NCI-H2107 (cell line): ENCODE measurements at places on chromosomes 16 and 17.
A peak's percentile ranks its signal among the peaks of the same experiment; 100 is the strongest.

DNA sequence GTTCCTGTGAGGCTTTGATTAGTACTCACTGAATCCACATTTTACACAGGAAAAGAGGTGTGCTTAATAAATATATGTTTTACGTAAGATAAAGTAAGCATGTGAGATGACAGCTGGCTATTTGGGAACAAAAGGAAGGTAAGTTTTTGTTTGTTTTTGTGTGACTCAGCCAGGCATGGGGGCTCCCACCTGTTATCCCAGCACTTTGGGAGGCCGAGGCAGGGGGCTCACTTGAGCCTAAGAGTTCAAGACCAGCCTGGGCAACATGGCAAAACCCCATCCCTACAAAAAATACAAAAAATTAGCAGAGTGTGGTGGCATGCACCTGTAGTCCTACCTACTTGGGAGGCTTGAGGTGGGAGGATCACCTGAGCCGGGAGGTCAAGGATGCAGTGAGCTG is 17.9 kb downstream of the GPR142 start:
- DNase-seq: no peak

DNA sequence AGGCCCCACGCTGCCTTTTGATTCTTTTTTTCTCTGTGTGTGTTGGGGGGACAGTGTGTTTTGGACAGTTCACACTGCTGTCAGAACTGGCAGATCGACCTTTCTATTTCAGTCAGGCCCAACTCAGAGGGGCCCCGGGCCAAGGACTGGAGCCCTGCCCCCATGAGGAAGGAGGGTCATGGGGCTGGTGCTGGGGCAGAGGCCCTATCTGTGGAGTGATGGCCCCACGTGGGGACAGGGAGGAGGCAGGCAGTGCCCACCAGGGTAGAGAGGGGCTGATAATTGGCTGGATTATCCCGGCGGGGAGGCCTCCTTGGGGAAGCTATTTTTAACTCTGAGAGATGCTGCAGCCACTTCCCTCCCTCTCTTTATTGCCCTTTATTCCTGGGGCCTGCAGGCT is 5.7 kb upstream of the KCNJ12 start:
- no peak for DNase-seq

DNA sequence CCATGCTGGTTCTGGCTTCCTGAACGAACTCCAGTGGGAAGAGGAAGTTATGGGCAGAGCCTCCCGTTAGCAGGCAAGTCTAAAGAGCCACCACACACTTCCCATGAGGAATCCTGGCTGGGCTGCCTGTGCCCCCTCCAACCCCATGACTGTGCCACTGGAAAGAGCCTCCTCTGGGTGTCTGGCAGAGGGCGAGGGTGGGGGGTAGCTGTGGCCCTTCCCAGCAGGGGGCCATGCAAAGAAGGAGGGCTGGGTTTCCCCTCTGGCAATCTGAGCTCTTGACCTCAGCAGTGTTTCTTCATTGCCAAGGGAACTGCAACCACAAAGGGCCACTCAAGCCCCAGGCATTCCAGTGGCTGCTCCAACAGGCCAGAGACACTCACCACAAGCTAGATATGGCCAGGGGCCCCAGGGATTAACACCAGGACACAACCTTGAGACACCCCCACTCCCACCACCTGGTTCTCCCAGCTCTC is 1.7 kb upstream of the RRAD start:
- peak; percentile 32 for DNase-seq

- peak; percentile 39 for DNase-seq
These were observed 58.6 kb upstream of the TNRC6A start for GRCh38 chr16:24670623-24671454.

GRCh38 chr16:24977678-24978075 is 37.5 kb downstream of the ARHGAP17 start:
- no peak for DNase-seq

GRCh38 chr17:37702598-37702997 is 42.3 kb downstream of the HNF1B start:
- DNase-seq: no peak

DNA sequence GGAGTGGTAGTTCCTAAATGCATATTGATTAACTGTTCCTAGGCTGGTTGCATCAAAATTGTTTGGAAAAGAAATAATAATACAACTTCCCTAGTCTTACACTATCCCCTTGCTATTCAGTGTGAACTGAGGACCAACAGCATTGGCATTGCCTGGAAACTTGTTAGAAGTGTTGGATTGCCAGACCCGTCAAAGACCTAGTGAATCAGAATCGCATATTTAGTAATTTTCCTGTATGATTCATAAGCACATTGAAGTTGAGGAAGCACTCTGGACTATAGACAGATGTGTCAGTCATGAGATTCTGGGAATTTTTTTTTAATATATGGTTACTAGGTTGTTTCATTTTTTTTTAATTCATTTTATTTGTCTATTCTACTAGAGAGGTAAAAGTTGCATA is 34.7 kb upstream of the KCNJ16 start:
- DNase-seq: no peak

DNA sequence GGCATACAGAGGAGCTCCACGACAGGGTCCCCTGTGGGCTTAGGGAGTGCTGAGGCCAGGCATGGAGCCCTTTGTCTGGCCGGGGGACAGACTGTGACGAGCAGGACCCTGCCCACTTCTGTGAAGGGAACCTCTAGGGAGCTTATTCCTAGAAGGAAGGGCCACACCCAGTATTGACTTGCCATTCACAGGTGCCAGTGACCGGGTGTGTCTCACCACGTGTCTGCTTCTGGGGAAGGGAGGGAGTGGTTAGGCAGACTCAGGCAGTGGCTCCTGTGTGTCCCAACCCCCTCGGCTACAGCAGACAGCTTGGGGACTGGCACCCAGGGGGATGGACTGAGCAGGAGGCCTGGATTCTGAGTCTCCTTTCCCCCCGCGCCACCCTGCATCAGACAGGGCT is 57.2 kb downstream of the SOCS1 start:
- no peak for DNase-seq

GRCh38 chr17:81519284-81520020 is 6.9 kb upstream of the ACTG1 start:
- DNase-seq: peak; percentile 78

DNA sequence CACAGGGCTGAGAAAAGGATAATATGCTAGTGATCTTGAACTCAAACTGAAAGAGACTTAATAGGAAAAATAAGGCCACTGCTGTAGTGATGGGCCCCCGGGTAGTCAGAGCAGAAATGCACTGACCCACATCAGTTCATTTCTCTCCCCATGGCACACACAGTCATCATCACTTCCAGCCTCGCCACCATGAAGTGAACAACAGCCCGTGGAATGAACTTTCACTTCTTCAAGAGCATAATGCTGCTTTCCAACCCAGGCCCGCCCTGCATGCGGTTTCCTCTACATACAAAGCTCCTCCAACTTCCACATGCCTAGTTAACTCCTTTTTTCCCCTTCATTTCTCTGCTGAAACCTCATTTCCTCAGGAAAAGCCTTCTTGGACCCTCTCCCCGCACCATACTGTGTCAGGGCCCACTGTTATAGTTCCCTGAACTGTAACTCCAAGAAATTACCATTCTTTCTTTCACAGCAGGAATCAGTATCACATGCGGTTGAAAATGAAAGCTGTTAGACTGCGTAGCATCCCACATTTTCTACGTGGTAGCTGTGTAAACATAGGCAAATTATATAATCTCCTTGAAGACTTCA is 65.8 kb upstream of the SMIM36 start:
- DNase-seq: no peak

DNA sequence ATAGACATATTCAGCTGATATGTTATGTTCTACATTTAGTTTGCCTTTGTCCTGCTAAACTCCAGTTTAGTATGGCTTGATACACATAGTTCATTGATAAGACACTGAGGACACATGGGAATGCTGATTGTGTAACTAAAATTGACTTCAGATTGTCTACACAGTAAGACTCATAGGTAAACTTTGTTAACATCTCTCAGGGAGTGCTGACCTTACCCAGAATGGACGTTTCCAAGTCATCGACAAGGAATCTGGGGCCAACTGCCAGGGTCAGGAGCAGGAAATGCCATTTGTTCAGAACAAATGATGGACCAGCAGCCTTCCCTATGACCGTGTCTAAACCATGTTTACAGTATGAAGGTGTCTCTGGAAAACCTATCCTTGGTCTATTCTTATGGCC is 58.7 kb downstream of the DYNLRB2 start:
- no peak for DNase-seq
